ENCODE measurements at places on chromosomes 12 and 14. TPM values are rescaled to one million over a fixed set of nuclear protein-coding genes. Genes with fewer than 3 reads are reported as not detected.

The GPR132 gene
- total RNA-seq = 0.75 TPM

The SOAT2 gene
- 0.04 TPM for total RNA-seq

- no peak for DNase-seq
Observed at GRCh38 chr12:67922245-67922644, 67.0 kb upstream of the IFNG-AS1 start.

The NELL2 gene
- total RNA-seq = 1.5 TPM

DNA sequence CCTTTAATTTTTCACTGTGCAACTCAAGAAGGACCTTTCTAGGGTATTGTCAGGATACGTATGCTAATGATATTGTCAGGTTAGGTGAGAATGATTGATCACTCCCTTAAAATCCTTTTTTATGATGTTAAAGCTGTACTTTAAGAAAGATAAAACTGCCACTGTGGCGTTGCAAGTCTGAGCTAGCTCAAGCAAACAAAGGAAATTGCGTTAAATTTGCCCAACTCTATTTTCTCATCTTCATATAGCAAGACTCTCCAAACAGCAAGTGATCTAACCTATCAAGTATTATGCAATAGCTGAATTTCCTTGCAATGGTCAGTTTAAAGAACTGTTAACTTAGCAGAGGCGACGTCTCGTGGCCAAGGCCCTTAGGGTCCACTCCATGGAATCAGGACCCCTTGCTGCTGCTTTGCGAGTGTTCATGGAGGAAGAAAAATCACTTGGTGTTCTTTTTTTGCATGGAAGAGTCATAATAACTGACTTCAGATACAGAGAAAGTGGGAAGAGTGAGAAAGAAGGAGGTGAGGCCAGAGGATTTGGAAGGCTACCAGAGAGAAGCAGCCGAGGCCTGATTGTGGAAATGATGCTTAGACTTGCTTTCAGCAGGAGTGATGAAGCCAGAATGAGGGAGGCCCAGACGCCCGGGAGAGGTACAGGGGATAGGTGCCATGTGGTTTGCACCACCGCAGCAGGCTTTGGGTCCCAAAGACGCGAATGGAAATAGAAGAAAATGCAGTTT lies 2.5 kb downstream of the TRAF3 start:
- DNase-seq = peak; percentile 64

GRCh38 chr14:100670017-100670752 lies 56.5 kb upstream of the DLK1 start:
- DNase-seq = no peak

DNA sequence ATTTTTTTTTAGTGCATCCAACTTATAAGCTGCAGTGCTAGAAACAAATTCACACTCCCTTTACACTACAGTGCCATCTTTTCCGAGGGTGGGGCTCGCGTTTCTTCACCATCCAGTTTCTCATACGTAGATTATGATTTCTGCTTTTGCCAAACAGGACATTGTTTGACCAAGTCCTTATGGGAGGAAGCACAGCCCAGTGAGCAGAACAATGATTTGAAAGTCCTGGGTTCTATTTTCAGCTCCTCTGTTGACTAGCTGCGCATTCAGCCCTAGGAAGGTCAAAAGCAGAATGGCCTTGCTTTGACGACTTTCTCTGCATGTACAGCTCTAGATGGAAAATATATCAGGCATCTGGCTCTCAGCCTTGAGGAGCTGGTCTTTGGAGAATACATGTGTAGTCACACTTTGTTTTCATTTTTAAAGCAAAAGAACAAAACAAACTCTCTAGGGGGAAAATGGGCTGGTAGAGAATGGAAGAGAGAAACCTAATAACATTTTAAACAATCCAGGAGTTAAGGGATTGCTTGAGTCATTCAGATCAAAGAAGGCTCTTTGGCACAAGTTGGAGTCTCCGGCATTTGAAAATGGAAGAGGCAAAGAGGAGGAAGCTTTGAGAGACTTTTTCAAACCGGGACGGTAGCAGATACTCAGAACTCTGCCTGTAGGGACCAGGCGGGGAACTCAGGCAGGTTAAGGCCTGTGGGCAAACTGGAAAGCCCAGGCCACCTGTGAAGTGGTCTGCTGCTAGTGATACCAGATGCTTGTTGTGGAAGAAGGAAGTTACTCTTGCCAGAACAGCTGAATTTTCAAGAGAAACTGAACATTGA lies 257.3 kb upstream of the PLEKHG7 start:
- peak; percentile 84 for DNase-seq

GRCh38 chr14:39302124-39302810 lies 68.6 kb downstream of the MIA2 start:
- no peak for DNase-seq

DNA sequence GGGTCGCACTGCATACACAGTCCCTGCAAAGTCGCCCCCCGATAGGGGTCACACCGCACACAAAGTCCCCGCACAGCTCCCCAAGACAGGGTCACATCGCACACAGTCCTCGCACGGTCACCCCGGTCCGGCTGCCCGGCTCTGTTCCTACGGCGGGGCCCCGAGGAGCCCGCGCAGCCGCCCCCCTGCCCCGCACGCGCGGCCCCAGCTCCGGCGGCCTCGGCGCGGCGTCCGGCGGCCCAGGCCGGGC lies 300 bp downstream of the SSH1 start:
- no peak for DNase-seq

GRCh38 chr12:69026336-69026735 lies 93.4 kb upstream of the CPM start:
- no peak for DNase-seq

- DNase-seq = no peak
Observed at GRCh38 chr12:85329913-85330312, 49.9 kb downstream of the ALX1 start.

DNA sequence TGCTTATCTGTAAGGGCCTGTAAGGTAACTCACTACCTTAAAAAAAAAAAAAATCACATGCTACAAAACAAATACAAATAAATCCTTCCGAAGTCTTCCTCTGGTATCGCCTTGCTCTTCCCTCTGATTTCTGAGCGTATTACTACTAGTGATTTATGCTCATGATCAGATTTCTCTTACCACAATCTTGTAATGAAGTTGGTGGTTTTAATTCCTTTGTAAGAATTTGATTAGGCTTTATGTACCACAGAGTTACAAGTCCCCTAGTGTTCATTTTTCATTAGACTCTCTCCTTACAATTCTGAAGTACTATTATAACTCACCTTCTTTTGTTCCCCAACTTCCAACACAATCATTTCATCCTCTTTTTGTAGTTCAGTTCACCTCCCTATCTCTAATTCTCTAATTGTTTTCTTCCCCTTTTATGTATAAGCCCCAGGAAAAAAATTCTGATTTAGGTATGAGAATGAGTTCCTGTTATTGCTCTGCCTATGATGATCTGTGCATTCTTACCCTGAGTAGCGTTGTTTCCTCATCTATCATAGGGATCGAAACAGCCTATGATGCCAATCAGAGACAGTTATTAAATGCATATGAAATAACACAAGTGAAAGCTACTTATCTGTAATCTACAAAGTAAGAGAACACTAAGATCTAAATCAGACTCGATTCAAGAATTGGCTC lies 81.5 kb downstream of the EPS8 start:
- DNase-seq = no peak

The SLC25A21 gene
- total RNA-seq = 1.1 TPM

The TMEM30B gene
- total RNA-seq = 3.2 TPM

DNA sequence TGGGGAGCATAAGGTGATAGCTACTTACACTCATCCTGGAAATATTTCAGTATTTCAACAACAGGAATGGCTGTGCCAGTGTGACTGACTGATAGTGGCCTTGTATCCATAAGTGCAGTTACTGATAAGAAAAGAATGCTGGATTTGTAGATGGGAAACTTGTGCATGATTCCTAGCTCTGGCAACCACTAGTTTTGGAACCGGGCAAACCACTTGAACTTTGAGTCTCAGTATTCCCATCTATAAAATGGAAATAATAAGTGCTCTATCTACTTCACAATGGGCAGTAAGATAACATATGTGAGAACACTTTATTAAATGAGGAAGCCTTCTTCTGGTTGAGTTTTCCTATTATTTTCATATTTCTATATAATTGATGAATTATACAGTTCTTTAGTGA lies 77.2 kb downstream of the TPH2 start:
- DNase-seq = no peak

- DNase-seq = no peak
Observed at GRCh38 chr12:19032826-19033225, 96.7 kb upstream of the PLEKHA5 start.

- peak; percentile 54 for DNase-seq
Observed at GRCh38 chr14:58151133-58152013, 640 bp downstream of the ARMH4 start.

The SEL1L gene
- 40.4 TPM for total RNA-seq

DNA sequence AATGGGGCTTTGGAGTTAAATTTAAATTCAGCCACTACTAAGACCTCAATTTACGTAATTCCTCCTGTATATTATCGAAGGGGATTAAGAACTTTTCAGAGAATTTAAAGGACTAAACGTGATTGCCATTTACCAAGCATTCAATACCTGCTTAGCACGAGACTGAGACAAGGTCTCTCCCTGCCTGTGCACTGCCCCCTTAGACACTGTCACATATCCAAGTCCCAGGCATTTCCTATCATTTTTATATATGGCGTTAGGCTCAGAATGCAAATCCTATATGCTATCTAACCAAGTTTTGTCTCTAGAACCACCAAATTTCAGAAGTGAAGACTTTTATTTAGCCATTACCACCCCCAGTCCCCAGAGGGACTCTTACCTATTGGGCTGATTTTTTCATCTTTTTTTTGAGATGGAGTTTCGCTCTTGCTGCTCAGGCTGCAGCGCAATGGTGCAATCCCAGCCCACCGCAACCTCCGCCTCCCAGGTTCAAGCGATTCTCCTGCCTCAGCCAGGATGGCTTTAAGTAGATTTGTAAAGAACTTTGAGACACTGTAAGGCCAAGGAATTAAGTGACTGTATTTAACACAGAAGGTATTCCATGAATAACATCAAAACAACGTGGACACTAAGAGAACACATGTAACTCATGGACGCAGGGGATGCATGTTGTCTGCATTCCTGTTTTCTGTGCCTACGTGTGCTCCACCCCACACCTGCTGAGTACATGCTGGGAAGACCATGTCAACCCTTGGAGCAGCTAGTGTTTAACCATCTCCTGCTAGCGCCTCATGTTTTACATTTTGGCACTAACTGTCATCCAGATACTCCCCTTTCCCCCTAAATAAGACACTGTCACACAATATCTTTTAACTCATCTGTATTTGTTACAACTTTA lies 6.4 kb downstream of the HSP90AA1 start:
- no peak for DNase-seq

- no peak for DNase-seq
Observed at GRCh38 chr12:47802312-47802711, 17.4 kb downstream of the HDAC7 start.

DNA sequence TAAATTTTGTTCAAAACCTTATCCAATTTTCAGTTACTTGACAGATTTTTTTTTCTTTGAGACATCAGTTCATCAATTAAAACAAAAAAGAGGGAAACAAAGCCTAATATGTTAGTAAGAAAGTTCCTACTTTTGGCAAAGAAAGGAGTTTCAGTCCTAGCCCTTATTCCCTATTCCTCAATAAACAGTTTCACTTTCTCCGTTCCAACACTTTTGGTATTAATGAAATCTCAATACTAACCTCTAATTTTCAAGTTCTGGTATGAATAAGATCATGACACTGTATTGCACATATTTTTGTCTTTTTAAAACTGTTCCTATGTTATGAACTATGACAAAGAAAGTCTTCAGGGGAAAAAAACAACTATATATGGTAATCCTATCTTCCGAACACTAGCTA lies 48.4 kb downstream of the RPS6KA5 start:
- DNase-seq = peak; percentile 36

The HOXC12 gene
- total RNA-seq = not detected

- no peak for DNase-seq
Observed at GRCh38 chr12:22766911-22767420, 142.0 kb downstream of the ETNK1 start.

DNA sequence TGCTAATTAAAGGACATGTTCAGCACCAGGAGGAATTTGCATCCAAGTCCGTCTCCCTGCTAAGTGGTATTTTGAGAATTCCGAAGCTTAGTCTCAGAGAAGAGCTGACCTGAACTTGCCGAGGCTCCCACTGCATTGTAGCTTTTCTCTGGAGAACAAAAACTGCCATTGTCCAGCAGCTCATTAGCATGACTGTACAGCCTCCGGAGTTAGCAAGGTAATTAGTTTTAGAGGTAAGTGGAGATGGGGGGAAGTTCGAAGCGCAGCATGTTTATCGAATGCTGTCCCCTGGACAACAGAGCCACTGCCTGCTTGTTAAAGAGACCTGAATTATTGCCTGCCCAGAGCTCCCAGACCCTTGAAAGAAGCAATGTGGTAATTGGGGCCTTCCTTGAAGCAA lies 160.3 kb upstream of the PELI2 start:
- DNase-seq = no peak

DNA sequence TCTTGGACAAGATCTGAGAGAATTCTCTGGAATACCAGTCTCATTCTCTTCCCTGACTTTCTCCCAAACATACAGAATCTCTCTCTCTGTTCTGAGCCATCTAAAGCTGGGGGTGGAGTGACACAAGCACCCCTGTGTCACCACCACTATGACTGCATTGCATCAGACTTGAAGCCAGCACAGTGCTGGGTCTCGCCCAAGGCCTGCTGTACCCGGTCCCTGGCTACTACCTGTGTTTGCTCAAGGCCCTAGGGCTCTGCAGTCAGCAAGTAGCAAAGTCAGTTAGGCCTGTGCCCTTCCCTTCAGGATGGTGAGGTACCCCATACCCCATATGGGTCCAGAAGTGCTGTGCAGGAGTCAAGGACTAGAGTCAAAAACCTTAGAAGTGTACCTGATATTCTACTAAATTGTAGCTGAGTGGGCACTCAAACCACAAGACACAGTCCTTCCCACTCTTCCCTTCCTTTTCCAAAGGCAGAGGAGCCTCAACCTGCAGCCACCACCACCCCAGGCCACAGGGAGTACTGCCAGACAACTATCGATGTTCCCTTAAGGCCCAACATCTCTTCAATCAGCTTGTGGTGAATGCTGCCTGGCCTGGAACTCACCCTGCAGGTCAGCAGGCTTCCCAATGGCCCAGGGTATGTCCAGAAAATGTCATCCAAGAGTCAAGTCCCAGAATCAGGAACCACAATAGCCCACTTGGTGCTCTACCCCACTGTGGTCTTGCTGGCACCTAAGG lies 21.2 kb upstream of the RDH16 start:
- DNase-seq = no peak

The PLEKHG7 gene
- 0.18 TPM for total RNA-seq

DNA sequence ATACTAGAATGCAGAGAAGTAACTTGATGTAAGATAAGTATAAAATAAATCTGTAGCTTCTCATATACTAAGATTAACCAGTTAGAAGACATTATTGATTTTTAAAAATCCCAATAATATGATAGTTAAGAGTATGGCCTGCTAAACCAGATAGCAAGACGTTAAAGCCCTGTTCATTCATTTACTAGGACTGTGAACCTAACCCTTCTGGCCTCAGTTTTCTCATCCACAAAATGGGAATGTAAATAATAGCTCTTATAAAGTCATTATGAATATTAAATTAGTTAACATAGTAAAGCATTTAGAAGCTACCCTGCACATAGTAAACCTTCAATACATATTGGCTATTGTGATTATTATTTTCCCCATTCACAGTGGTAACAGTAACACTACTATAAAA lies 6.0 kb upstream of the PRMT5 start:
- DNase-seq = no peak

Measured in muscle of leg (tissue), 16 donors.